ENCODE measurements at places on chromosomes 6 and 20.
A peak's percentile ranks its signal among the peaks of the same experiment; 100 is the strongest.

GRCh38 chr20:59733351-59733750, 129.0 kb downstream of the PHACTR3 start:
- ATAC-seq, result no peak

DNA sequence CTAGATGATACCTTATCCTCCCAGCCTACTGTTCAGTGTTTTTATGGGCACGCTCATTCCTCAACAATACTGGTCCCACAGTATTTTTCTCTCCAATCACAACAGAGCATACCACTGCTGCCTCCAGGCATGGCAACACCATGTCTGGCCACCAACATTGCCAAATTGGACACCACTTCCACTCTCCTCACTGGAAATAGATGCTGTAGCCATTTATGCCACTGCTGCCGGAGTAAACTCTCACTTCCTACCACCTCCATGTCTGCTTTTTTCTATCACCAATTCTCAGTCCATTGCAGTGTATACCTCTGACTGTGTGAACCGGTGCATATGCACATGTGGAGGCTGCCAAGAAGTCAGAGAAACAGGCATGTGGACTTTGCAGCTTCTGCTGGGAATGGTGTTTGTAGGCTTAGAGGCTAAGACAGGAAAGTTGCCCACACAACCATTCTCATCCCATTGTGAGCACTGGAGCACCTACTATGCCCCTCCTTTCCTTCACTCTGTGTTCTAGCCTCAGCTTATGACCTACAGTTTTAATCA, 14.4 kb downstream of the PI3 start:
- no peak for ATAC-seq

GRCh38 chr6:132814716-132815570, 574 bp downstream of the RPS12 start:
- ATAC-seq, result peak; percentile 14

- ATAC-seq, result no peak
These were observed 34.4 kb upstream of the ARHGAP18 start for GRCh38 chr6:129744201-129744879.

- no peak for ATAC-seq
These were observed 32.4 kb downstream of the JPH2 start for GRCh38 chr20:44154521-44155001.

GRCh38 chr6:128572294-128572693, 51.9 kb upstream of the PTPRK start:
- ATAC-seq, result no peak

DNA sequence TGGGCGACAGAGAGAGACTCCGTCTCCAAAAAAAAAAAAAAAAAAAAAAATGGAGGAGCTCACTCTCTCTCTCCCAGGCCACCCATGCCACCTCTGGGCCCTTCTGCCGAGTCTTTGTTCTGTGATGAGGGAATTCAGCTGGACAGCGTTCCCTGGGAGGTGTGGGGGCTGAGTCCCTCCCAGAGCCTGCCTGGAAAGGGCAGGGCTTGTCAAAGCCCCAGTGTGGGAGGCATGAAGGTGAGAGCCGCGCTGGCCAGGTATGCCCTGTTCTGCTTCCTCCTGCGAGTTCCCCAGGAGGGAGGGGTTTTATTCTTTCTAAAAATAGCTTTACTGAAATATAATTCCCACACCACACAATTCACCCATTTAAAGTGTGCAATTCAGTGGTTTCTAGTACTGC, 69.6 kb downstream of the TMEM242 start:
- peak; percentile 20 for ATAC-seq

DNA sequence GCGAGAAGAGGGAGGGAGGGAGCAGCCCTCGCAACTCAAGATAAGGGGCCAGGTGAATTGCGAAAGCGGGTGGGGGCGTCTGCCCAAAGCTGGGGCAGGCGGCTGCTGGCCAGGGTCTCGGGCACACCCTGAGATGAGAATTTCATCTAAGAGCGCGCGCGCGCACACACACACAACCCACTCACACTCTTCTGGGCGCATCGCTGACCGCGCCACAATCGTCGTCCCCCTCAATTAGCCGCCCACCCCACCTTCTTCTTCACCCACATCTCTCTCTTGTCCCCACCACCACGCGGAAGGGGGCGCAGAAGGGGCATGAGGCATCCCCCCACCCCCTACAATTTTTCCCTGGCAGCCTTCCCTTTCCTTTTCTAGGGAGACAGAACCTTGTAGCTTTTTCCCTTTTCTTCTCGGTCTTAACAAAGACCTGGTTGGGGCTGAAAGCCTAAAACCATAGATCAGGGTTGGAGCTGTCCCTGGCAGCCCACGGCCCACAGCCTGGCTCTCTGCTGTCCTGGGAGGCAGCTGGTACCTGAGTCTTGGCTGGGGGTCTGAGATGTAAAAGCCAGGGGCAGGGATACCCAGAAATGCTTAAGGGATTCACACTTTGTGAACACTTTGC, 737 bp upstream of the PTPRT start:
- ATAC-seq, result no peak

GRCh38 chr6:137486416-137486815, 7.8 kb downstream of the OLIG3 start:
- no peak for ATAC-seq

GRCh38 chr6:148805777-148806176, 58.9 kb downstream of the UST start:
- no peak for ATAC-seq

- ATAC-seq, result no peak
These were observed 559.4 kb upstream of the AGPAT4 start for GRCh38 chr6:161833099-161833860.

All from esophagus mucosa (tissue), 1 donor.